ENCODE measurements at places on chromosomes 2 and 18. TPM values are rescaled to one million over a fixed set of nuclear protein-coding genes. Genes with fewer than 3 reads are reported as not detected.
A peak's percentile ranks its signal among the peaks of the same experiment; 100 is the strongest.

DNA sequence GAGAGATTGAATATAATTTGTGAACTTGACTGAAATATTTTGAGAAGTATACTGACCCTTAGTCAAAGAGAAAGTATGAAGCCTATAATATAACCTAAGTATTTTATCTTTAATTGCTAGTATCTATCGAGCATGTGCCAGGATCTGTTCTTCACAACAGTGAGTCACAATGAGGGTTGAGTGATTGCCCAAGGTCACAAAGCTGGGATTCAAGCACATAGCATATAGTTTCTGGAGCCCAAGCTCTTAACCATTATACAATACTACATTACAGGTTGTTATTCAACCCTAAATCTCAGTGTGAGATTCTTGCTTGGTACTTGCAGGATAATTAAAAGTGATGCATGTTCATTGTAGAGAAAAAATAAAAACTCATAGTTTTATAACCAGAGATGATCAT, 97.2 kb downstream of the RAB3GAP1 start:
- H3K4me1 ChIP-seq: no peaks in the 10 kb centered on the region
- peaks cover 30% of the 10 kb centered on the region for H3K36me3 ChIP-seq
- DNase-seq: no peak
- no peak overlapping the region for H3K27ac ChIP-seq
- H3K4me3 ChIP-seq: no peak overlapping the region

The CXCR1 gene
- 0.09 TPM for total RNA-seq

DNA sequence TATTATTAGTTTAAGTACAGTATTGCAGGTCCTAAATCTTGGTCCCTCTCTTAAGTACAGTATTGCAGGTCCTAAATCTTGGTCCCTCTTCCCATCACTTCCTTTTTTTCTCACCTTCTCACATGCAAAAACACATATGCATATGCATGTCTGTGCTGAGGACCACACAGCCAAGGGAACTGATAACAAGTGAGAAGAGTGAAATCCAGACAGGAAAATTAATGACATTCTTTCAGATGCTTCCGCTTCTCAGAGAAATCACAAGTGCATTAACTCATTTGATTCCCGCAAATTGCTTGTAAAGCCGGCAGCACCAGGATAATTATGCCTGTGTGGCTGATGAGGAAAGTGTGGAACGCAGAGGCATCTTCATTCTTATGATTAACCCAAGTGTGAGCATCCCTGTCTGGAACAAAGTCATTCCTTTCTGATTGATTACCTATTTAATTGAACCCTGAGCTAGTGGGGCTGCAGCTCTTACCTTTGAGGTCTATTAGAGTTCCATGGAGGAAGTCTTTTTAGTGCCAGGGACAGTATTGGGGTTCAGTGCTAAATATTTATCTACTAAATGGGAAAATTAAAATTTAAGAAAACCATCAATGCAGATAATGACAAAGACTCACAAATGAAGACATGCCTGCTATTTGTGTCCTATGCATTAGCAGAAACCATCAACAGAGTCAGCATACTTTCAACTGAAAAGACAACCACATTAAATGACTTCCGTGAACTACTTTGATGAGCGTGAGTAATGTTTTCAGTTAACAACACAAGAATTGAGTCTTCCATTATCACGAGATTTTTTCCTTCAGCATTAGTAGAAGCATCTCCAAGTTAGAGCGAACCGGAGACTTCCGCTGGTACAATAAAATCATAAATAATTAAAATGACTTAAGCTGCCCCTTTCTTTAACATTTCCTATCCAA, 220.4 kb upstream of the SLC35G4 start:
- no peak overlapping the region for H3K27ac ChIP-seq
- H3K4me3 ChIP-seq: no peak overlapping the region
- no peak for DNase-seq
- no peaks in the 10 kb centered on the region for H3K27me3 ChIP-seq
- no peaks in the 10 kb centered on the region for H3K4me1 ChIP-seq

- no peak for DNase-seq
- no peak overlapping the region for H3K4me3 ChIP-seq
- peaks cover 9% of the 10 kb centered on the region for H3K4me1 ChIP-seq
- no peaks in the 10 kb centered on the region for H3K27me3 ChIP-seq
- no peaks in the 10 kb centered on the region for H3K36me3 ChIP-seq
- H3K27ac ChIP-seq: no peak overlapping the region
Measured at GRCh38 chr2:12173943-12174340, 427.5 kb downstream of the LPIN1 start.

The RAD51AP2 gene
- total RNA-seq: not detected

DNA sequence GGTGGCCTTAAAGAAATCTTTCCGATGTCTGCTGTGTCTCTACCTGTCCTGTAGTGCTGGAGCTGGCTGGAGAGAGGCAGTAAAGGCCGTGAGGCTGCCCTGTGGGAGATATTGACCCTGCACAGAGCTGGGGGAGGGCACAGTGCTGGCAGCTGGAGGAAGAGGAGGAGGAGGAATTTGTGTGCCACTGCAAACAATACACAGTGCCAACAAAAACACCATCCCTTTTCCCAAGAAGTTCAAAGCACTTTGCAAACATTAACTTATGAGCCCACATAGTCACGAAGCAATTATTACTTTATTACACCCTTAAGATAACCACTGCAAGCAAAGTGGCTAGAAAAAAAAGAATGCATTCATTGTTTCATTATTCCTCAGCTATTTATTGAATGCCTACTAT, 45.0 kb upstream of the CYTIP start:
- H3K27me3 ChIP-seq: no peaks in the 10 kb centered on the region
- no peak overlapping the region for H3K27ac ChIP-seq
- DNase-seq: peak; percentile 33
- H3K36me3 ChIP-seq: no peaks in the 10 kb centered on the region
- peaks cover 10% of the 10 kb centered on the region for H3K4me1 ChIP-seq

GRCh38 chr2:9809064-9809356, 34.3 kb upstream of the TAF1B start:
- DNase-seq: no peak
- no peak overlapping the region for H3K27ac ChIP-seq
- H3K4me3 ChIP-seq: no peak overlapping the region
- no peaks in the 10 kb centered on the region for H3K4me1 ChIP-seq

- H3K4me1 ChIP-seq: no peaks in the 10 kb centered on the region
- H3K36me3 ChIP-seq: no peaks in the 10 kb centered on the region
- no peak overlapping the region for H3K4me3 ChIP-seq
- H3K27me3 ChIP-seq: no peaks in the 10 kb centered on the region
- no peak for DNase-seq
Measured at GRCh38 chr18:10822456-10822855, 296.6 kb downstream of the NAPG start.

DNA sequence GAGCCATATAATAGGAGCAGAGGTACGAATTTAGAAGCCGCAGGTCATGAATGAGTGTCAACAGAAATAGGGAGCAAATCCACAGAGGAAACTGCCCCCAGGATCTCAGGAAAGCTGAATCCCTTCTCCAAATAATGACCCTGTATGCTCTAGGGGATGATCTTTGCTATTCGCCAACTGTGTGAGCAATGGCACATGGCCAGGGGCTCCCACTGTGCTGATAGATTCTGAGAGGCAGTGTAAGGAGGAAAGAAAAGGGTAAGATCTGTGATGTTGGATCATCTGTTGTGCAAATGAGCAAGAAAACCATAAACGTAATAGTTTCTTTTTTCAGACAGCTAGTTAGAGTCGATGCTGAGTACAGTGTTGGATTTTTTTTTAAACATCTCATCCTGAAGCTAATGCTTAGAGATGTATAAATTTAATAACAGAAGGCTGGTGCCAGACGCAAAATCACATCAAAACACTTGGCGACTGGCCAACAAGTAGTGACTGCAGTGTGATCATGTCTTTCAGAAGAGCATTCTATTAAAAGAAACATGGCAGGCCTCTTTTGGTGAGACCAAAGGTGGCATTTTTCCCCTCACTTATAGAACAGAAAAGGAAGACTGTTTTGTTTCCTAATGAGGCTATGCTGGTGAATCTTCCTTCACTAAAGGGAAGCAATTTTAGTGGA, 77.4 kb downstream of the ABCA12 start:
- no peaks in the 10 kb centered on the region for H3K4me1 ChIP-seq
- H3K27ac ChIP-seq: no peak overlapping the region
- no peak overlapping the region for H3K4me3 ChIP-seq
- no peak for DNase-seq

- H3K4me1 ChIP-seq: no peaks in the 10 kb centered on the region
- H3K27me3 ChIP-seq: no peaks in the 10 kb centered on the region
- DNase-seq: no peak
- H3K36me3 ChIP-seq: no peaks in the 10 kb centered on the region
- no peak overlapping the region for H3K27ac ChIP-seq
Measured at GRCh38 chr18:55768255-55768654, 180.3 kb upstream of the TCF4 start.

DNA sequence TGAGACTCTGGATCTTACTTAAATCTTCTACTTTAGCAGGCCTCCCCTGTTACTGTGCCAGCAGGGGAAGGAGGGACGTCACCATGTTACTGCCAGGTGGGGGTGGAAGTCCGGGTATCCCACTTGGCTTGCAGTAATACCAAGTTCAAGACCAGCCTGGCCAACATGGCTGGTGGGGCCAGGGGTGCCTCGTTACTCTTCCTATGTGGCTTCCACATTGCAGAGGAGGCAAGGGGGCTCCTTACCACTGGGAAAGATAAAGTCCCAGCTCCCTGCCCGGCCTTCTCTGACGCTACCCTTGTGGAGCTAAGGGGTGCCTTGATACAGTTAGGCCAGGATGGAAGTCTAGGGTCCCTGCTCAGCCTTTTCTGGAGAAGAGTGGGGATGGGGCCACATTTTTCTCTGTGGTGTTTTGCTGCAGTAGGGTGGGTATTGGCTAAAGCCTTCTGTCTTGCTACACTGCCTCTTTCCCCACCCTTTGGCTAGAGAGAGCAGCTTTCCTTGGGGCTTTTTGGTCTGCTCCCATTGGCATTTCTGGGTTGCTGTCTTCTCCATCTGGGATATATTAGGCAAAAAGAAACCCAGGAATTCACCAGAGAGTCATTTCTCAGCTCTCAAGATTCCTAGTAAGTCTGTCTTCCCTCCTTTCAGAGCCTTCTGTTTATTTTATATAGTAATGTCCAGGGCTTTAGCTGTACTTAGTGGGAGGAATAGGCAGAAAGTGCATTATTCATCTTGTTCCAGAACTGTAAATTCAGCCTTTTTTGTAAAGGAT, 21.9 kb downstream of the ELMOD3 start:
- H3K27ac ChIP-seq: no peak overlapping the region
- H3K4me3 ChIP-seq: no peak overlapping the region
- H3K4me1 ChIP-seq: no peaks in the 10 kb centered on the region
- H3K36me3 ChIP-seq: peaks cover 2% of the 10 kb centered on the region
- H3K27me3 ChIP-seq: no peaks in the 10 kb centered on the region
- no peak for DNase-seq

DNA sequence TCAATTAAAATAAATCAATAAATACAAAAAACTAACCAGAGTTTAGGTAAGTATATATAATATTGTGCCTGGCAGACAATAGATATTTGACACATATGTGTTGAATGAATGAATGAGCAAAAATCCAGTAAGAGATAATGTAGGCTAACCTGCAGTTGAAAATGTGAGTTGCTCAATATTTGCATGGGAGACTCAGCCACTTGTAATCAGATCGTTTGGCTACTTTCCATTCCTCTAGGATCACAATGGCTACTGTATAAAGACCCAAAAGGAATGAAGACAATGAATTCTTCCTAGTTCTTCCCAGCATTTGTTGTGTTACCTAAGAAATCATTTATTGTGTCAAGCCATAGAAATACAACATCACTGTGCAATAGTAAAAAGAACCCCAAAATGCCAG, 25.3 kb downstream of the PIEZO2 start:
- no peak overlapping the region for H3K27ac ChIP-seq
- no peaks in the 10 kb centered on the region for H3K36me3 ChIP-seq
- H3K27me3 ChIP-seq: no peaks in the 10 kb centered on the region
- no peaks in the 10 kb centered on the region for H3K4me1 ChIP-seq

GRCh38 chr18:31235856-31236255, 73.2 kb upstream of the DSC1 start:
- no peaks in the 10 kb centered on the region for H3K36me3 ChIP-seq
- no peaks in the 10 kb centered on the region for H3K27me3 ChIP-seq
- no peak overlapping the region for H3K4me3 ChIP-seq
- no peak overlapping the region for H3K27ac ChIP-seq

GRCh38 chr2:119827866-119828507, 68.3 kb downstream of the PTPN4 start:
- no peaks in the 10 kb centered on the region for H3K27me3 ChIP-seq
- no peaks in the 10 kb centered on the region for H3K36me3 ChIP-seq
- DNase-seq: no peak
- H3K27ac ChIP-seq: no peak overlapping the region

DNA sequence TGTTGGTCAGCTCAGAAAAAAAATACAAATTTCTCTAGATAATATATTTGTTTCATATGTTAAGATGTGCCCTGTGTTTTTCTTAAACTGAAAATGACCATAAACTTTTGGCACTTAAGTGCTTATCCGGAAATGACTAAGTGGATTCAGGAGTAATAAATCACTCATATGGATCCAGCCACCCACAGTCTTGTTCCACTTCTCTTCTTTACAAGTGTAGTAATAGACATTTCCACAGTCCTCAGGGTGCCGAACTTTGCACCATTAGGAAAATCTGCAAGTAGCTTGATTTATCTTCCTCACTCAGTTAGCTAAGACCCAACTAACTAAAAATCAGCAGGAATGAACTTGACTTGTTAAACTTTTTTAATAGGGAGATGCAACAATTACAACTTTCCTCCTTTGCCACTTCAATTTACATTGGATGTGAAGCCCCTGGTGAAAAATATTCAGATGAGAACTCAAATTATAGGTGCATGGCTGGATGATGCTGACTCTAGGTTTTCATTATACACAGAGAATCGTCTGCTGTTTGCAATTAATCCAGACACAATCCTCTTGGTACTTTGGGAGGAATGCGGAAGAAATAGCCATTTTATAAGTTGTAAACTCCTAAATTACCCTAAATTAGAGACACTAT, 322.5 kb downstream of the ARHGAP15 start:
- H3K27me3 ChIP-seq: no peaks in the 10 kb centered on the region
- peak; percentile 29 for DNase-seq
- H3K27ac ChIP-seq: no peak overlapping the region
- no peaks in the 10 kb centered on the region for H3K36me3 ChIP-seq

The ESPNL gene
- 2.7 TPM for total RNA-seq

The NT5C1B gene
- total RNA-seq: not detected

GRCh38 chr18:54148151-54148550, 76.3 kb downstream of the MBD2 start:
- no peak overlapping the region for H3K27ac ChIP-seq
- H3K4me3 ChIP-seq: no peak overlapping the region
- no peaks in the 10 kb centered on the region for H3K36me3 ChIP-seq
